Caco-2 (cell line): ENCODE measurements at places on chromosomes 7 and 10. TPM values are rescaled to one million over a fixed set of nuclear protein-coding genes. Genes with fewer than 3 reads are reported as not detected.

GSAP gene
- total RNA-seq = 25.7 and 27.1 TPM in 2 replicates

TMEM225B gene
- total RNA-seq = 0.27 TPM in 1 of 2 replicates, not detected in the other

- no peak for DNase-seq
Measured at GRCh38 chr10:97891497-97892167, 42.0 kb downstream of the GOLGA7B start.

- DNase-seq = no peak
Measured at GRCh38 chr7:125934955-125935354, 1005.3 kb upstream of the POT1 start.

GRCh38 chr7:137488038-137488437 is 144.5 kb upstream of the PTN start:
- no peak for DNase-seq

GRCh38 chr10:58965855-58966254 is 210.6 kb upstream of the PHYHIPL start:
- DNase-seq = no peak
